ENCODE measurements at places on chromosomes 1 and 21.
A peak's percentile ranks its signal among the peaks of the same experiment; 100 is the strongest.

DNA sequence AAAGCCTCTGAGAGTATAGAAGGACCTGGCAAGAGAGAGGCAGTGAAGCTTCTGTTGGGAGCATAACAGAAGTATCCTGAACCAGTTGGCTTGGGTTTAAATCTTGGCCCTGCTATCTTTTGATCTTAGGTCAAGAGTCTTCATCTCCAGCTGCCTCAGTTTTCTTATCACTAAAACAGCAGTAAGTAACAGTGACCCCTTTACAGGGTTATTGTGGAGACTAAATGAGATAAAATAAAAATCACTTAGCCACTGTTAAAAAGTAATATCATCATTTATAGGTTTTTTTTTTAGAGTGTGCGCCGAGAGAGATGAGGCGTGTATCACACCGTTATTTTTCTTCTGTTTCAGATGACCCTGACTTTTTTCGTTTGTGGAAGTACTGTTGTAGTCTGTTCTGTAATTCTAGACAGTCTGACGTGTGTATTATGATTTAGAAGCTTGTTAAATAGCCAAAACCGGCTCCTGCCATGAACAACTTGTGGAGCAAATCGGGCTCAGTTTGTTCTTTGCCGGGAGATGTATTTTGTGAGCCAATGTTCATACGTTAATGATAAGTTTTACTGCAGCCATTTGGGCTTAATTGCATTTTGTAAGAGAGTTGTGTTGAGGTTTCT lies 1.1 kb downstream of the THRAP3 start:
- DNase-seq, result no peak

DNA sequence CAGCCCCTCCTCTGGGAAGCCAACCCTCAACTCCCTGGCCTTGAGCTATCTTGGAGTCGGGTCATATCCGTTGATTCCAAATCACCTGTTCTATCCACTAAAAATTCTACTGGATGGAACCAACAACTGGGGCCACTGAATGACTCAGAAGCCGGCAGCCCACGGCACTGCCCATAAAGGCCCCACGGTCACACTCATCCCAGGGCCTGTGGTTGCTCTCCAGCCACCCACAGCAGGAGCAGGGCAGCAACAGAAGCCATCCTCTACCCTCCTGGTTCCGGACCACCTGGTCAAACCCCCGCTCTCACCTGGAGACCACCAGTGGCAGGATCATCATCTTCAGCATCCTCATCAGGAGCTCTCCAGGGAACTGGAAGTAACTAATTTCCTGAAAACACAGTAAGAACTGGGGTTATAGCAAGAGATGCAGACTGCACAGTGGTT lies 8.4 kb downstream of the SLC1A7 start:
- no peak for DNase-seq

DNA sequence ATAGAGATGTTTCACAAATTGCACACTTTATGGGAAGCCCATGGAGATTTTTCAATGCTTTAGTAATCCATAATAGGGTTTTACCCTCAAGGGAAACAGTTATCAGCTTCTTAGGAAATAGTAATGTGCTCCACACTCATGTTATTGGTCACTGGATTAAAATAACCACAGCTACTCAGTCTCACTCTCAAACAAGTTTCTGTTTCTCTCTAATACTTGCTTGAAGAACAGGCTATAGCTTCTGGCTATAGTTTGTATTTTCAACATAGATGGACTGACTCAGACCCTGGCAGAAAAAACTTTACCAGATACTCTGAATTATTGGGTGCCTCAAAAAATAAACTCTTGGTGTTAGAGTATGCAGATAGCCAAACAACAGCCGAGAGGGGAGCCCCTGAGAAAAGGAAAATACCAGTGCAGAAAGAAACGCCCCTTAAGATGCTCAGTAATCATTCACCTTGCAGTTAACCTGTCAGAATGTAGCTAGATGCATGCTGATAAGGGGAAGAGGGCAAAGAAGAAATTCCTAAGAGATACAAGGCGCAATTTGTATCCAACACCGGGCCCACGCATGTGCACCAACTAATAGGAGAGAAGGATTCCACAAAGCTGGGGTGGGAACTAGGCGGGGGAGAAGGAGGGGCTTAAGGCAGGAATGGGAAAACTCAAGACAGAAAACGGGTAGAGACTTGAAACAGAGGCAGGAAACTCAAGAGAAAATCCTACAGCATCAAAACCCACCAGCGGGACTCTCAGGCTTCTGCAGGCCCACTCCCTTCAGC lies 30.4 kb upstream of the PDE4B start:
- no peak for DNase-seq

DNA sequence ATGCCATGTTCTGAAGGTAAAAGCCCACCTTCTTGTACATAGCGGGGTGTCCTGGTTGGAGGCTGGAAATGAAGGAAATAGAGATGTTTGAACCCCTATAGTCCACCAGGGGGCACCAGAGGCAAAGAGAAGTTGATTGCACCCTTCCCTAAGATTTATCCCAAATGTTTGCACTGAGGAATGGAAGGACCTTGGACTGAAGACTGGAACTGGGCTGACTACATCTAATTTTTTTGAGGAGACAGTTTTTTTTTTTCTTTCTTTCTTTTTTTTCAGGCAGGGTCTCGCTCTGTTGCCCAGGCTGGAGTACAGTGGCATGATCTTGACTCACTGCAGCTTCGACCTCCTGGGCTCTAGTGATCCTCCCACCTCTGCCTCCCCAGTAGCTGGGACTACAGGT lies 55.3 kb upstream of the EIF4G3 start:
- peak; percentile 18 for DNase-seq

- DNase-seq, result peak; percentile 15
Measured at GRCh38 chr1:152141971-152142584, 16.9 kb downstream of the RPTN start.

Measured in fibroblast of skin of left biceps (primary cell).